ENCODE measurements at places on chromosomes 4 and X. TPM values are rescaled to one million over a fixed set of nuclear protein-coding genes. Genes with fewer than 3 reads are reported as not detected.

DNA sequence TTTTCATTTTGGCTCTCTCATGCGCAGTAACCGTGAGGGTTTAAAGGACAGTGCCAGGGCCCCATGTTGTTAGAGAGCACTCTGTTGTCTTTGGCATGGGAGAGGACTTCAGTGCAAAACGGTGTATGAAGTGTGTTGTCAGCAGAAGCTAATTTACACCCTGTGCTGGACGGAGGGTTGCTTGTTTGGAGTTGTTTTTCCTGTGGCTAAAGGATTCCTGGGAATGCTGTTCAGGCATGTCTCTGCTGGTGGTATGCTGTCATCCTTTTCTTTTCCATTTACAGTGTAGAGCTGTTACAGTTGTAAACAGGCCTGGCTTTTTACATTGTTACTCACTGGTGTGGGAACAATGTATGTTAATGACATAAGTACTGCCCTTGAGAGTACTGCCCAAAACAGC is 206.3 kb downstream of the CBR4 start:
- DNase-seq: no peak

FREM3 gene
- 0.34 TPM for total RNA-seq

- no peak for DNase-seq
Observed at GRCh38 chr4:149799546-149799945, 16.1 kb downstream of the IQCM start.

FMR1NB gene
- not detected for total RNA-seq

GRCh38 chr4:128227991-128228571 is 59.5 kb downstream of the PGRMC2 start:
- DNase-seq: no peak

SUPT20HL1 gene
- total RNA-seq: not detected

GRCh38 chr4:120915336-120915735 is 7.2 kb downstream of the PRDM5 start:
- no peak for DNase-seq

DNA sequence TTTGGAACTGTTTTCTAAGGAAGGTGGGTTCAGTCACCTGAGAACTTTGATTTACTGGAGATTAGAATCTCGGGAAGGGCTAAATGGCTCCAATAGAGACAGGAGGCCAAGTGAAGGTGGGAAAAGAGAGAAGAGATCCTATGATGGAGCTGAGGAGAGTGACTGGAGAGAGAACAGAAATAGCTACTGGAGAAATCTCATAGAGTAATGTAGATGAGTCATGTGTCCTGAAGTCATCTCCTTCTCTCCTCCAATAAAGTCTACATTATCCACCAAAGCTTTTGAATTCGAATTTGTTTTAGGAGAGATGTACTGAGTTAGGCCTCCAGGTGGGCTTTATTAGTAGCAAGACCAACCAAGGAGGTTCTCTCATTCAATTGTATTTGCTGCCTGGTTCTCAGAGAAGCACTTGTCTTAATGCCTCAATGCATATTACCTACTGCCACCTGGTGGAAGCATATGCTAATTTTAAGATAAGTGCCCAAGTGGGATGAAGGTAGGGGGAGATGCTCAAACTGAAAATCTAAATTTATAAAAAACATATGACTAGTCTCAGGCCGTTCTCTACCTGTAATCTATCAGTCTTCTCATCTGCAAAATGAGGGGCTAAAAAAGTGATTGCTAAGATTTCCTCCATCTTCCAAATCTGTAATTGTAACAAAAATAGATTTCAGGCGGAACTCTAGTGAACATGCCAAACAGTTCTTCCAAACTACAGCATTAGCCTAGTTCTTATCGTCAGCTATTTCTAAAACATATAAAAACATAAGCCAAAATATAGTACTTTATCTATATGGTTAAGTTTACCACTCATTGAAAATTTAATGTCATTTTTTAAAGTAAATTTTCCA is 24.4 kb downstream of the TXK start:
- DNase-seq: no peak

NLGN4X gene
- not detected for total RNA-seq

CCDC160 gene
- not detected for total RNA-seq

- DNase-seq: no peak
Observed at GRCh38 chrX:10811111-10811510, 190.7 kb upstream of the MID1 start.

- DNase-seq: no peak
Observed at GRCh38 chr4:74541667-74542066, 96.7 kb downstream of the AREG start.

USP17L10 gene
- not detected for total RNA-seq

DNA sequence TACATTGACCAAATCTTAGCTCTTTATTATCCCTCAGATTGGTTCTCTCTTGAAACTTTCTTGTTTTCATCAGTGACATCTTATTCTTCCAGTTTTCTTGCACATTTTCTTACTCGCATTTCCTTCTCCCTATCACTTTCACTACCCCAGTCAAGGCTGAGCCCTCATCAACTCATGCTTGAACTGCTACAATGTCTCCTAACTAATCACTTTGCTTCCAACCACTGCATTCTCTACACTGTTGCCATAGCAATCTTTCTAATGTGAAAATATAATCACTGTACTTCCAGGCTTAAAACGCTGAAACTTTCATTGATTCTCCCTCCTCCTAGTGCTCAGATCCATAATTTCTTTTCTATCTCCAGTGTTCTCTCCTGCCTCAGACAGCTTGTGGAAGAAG is 22.2 kb upstream of the LPAR4 start:
- no peak for DNase-seq

DNA sequence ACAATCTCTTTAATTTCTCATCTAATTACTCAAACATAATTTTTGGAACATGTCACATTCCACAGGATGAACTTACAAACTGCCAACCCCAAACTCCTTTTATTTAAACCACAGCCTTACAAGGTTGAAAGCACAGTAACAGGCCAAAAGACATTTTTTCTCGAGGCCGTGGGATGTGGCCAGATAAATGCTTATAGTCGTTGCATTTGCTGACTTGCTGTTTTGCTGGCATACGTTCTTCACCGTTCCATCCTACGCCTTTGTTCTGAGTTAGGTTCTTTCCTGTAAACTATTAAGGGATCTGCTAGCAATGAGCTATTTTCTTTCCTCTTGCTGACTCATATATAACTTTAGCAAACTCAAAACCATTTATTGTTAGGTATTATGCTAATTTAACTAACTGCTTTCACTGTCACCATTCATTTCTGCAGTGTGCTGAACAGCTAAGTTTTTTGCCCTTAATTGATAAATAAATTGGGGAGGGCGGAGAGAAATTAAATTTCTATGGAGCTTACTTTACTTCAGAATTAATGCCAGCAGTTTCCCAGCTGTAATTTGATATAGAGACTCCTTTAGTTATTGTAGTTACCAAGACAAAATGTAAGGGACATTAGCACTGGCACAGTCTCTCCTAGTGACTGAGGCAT is 135.1 kb upstream of the PACRGL start:
- DNase-seq: no peak

DNA sequence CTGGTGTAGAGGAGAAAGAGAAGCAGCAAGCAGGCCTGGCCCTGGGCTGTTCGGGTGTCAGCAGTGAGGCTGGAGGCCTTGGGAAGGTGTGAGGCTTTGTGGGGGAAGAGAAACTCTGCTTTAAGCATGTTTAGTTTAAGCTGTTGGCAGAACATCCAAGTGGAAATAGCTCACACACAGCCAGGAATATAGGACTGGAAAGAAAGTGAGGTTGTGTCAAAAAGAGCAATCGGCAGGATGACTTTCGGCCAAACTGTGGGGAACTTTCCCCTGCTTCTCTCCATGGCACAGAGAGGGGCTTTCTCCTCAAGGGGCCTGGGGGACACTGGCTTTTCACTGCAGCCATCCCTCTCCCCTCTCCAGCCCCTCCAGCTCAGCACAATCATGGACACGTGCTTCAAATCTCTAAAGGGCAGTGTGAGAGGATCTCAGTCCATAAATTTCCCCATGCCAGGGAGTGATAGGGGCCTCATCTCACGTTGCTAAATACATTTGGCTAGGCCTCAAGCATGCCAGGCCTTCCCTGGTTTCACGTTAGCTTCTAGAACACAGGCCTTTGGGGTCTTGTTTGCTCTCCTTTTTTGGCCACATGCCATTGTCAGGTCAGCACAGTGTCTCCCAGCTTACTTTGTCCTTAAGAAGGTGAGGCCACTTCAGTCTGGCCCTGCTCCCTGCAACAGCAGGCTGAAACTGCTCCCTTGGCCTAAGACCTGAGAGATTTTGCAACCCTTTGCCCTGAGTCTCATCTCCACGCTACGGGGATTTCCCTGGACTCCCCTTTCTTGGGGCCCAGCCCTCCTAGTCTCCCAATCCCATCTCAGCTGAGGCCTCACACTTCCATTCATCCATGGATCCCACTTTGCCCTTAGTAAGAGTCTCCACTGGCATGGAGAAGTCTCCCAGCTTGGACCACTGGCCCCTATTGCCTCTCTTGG is 8.3 kb upstream of the CITED1 start:
- no peak for DNase-seq

RENBP gene
- 11.5 TPM for total RNA-seq

DNA sequence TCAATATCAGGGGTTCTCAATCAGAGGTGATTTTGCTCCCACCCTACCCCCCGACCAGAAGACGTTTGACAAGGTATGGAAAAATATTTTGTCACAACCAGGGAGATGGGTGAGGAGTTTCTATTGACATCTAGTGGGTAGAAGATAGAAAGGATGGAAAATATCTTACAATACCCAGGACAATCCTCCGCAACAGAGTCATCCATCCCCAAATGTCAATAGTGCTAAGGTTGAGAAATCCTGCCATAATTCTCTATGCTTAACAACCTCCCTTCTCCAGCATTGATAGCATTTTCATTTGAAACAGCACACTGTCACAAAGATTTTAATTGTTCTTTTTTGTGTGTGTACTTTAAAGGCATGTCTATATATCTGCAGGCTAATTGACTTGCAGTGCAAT is 890.5 kb downstream of the PDHA2 start:
- no peak for DNase-seq
